ENCODE measurements at places on chromosomes 13 and 19. TPM values are rescaled to one million over a fixed set of nuclear protein-coding genes. Genes with fewer than 3 reads are reported as not detected.

DNA sequence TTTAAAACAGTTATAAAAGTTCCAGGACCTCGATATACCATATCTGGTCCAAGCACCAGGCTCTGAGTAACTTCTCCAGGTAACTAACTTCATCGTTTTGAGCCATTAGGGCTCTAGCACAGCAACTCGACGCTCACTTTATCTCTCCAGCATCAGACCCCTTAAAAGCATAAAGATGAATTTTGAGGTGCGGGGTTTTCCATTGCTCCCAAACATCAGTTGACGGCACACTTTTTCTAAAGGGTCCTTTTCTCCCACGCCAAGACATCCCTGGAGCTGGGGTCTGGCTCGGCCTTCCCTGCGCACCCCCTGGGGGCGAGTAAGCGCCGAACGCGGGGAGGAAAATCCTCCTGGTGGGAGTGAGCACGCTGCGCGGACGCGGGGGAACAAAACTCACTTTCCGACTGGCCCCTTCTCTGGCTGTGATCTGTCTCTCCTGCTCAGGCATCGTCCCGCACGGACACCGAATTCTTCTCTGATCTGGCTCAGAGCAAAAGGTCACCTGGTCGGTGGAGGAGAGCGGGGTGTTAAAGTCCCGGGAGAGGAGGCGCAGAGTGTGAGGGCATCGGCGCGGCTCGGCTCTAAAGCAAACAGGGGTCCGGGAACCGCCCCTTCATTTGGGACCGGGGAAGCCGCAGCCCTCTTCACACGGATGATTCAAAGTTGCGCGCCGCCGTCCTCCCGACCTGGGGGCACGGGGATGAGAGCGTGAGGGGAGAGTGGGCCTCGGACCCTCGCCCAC, at the start of gene ATP7B:
Gene ATP7B (minus strand): TSS at position 561 of the 742 bp plus-strand sequence. CDS start 113 bp downstream, at position 448.
- DNase-seq: no peak

DNA sequence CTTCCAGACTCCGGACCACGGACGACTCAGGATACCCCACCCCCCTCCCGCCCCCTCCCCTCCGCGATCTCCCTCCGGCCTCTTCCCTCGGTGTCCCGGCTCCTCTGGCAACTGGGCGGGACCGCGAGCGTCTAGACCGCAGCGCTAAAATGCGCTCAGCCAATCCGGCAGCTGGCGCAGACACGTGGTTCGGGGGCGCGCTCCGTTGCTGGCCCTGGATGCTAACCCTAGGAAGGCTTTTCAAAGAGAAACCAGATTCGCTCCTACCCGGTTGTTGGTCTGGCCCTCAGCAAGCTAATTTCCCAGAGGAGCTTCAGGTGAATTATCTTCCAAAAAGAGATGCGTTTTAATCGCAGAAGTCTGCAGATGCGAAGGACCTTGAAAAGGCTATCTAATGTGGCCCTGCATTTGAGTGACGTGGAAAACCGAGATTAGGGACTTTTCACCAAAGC, at the start of gene DZIP1:
Gene DZIP1 (minus strand): TSS at position 106 of the 452 bp plus-strand sequence. CDS start 2,677 bp downstream, outside the sequence.
- peak; percentile 92 for DNase-seq

DNA sequence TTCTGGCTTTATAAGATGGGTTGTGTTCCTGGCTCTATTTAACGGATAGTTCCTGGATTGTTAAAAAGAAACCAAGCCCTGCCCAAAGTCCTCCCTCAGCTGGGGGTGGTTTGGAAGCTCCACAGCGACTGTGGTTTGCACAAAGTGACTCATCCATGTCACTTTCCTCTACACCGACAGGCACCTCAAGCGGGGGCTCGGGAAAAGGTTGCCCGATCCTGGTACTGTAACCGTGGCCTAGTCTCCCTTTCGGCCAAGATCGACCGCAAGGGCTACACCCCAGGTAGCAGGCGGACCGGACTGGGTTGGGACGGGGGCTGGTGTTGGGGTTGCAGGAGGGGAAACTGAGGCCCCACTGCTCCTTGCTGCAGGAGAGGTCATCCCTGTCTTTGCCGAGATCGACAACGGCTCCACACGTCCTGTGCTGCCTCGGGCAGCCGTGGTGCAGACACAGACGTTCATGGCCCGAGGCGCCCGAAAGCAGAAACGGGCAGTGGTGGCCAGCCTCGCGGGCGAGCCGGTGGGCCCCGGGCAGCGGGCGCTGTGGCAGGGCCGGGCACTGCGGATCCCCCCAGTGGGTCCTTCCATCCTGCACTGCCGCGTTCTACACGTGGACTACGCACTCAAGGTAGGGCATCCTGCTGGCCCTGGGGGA, 1.6 kb downstream of the ARRDC2 start:
- DNase-seq: no peak

- DNase-seq: peak; percentile 89
These were observed 4.7 kb downstream of the CCDC8 start for GRCh38 chr19:46408664-46409039.

Gene CKM
- 0.20 TPM for polyA plus RNA-seq

Gene TEX30
- polyA plus RNA-seq: 19.2 TPM

- DNase-seq: no peak
These were observed 342.7 kb downstream of the TBC1D4 start for GRCh38 chr13:75139291-75139690.

Gene EHD2
- polyA plus RNA-seq: 105 TPM

Gene CYP4F12
- polyA plus RNA-seq: 11.0 TPM

Gene NLRP11
- not detected for polyA plus RNA-seq

Gene PINLYP
- 17.4 TPM for polyA plus RNA-seq

Gene SUGT1
- 51.2 TPM for polyA plus RNA-seq

- DNase-seq: no peak
These were observed 316.9 kb upstream of the TSHZ3 start for GRCh38 chr19:31666126-31666525.

Gene GZMM
- polyA plus RNA-seq: 0.45 TPM

GRCh38 chr13:72025836-72026235, 158.8 kb upstream of the DACH1 start:
- DNase-seq: no peak

- DNase-seq: peak; percentile 83
These were observed at the start of gene VAV1 for GRCh38 chr19:6772028-6772865. Gene VAV1 (plus strand): TSS chr19:6772708. CDS start chr19:6772808, 100 bp downstream.

GRCh38 chr13:49110913-49111170, 109.3 kb upstream of the MLNR start:
- no peak for DNase-seq

GRCh38 chr13:36405151-36405550, 27.1 kb upstream of the CCNA1 start:
- DNase-seq: no peak

GRCh38 chr13:114107686-114108081, 24.7 kb downstream of the RASA3 start:
- DNase-seq: peak; percentile 80

Gene UQCR11
- 75.1 TPM for polyA plus RNA-seq

DNA sequence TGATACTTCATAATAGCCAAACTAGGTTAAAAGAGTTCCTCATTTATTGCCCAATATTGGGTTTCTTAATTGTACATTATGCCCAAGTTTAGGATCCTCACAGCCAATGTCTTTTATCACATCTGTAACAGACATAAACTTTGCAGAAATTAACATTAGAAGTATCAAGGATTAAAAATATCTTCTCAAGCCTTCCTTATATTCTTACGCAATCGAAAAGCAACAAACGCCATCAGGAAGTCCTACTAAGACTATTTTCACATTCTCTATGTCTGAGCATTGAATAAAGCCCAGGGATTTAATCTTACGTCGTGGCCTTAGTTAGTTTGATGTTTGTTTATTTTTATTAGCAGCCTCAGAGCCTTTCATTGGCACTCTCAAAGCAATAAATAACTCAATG, 1660.4 kb upstream of the MIR17HG start:
- no peak for DNase-seq

DNA sequence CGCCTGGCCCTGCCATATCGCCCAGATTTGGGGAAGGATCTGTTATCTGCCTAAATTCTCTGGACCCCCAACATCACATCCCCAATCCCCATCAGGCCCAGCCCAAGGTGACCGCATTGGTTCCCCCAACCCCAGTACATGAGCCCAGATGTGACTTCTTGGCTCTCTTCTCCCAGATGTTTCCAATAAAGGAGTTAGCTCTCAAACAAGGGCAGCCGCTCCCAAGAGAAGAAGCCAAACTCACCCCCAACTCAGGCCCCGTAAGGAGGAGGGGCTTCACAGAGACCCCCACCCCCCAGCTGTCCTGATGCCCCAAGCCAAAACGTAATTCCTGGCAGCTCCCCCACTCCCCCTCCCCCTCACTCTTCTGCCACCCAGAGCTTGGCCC, 6.9 kb downstream of the FBN3 start:
- DNase-seq: no peak

DNA sequence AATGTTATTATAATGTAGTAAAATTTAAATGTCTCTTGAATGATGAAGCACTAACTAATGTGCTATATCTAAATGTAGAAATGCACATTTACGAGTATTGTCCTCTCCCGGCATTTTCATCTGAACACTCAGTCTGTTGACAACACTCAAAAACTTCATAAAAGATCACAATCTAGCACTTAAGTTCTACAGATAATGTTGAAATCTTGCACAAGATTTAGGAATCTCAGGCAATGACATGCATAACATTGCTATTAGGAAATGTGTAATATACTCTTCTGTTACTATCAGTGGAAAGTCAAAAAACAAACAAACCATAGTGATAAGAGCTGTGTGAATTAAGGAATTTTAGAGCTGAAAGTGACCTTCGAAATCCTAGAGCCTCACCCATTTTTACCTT, 37.5 kb upstream of the XPO4 start:
- DNase-seq: no peak

- no peak for DNase-seq
These were observed 9.9 kb downstream of the RANBP3 start for GRCh38 chr19:5967994-5968430.

Gene GIPR
- polyA plus RNA-seq: 8.5 TPM

- no peak for DNase-seq
These were observed 171.6 kb downstream of the ZIC5 start for GRCh38 chr13:99800011-99800410.

DNA sequence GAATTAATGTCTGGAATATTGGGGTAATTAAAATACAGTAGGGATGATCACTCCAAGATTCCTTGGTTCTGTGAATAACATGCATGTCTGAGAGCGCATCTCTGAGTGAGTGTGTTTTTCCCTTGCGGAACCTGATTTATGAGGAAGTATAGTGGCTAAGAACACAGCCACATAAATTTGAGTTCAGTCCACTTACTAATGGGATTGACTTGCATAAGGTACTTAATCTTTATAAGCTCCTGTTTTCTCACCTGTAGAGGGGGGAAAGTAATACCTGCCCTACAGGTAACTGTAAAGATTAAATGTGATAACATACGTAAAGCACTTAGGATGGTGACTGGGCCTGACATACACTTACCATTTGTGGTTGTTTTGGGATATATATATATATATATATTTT, 60.8 kb downstream of the KLF5 start:
- no peak for DNase-seq

DNA sequence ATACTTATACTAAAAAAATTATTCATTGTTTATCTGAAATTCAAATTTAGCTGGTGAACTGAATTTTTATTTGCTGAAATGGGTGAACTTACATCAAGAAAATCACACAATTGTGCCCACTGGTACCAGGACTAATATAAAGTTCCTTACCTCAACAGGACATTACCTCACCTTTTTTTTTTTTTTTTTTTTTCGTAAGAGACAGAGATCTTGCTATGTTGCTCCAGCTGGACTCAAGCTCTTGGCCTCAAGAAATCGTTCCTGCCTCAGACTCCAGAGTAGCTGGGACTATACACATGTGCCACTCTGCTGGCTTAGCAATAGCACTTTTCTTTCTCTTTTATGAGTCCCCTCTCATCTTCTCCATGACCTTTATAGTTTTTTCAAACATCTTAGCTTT, 22.5 kb upstream of the NDFIP2 start:
- no peak for DNase-seq

Gene MAG
- polyA plus RNA-seq: 9.7 TPM

Gene RFX1
- 9.6 TPM for polyA plus RNA-seq

Gene ZNF296
- polyA plus RNA-seq: 0.98 TPM

Gene CA11
- polyA plus RNA-seq: 5.0 TPM

DNA sequence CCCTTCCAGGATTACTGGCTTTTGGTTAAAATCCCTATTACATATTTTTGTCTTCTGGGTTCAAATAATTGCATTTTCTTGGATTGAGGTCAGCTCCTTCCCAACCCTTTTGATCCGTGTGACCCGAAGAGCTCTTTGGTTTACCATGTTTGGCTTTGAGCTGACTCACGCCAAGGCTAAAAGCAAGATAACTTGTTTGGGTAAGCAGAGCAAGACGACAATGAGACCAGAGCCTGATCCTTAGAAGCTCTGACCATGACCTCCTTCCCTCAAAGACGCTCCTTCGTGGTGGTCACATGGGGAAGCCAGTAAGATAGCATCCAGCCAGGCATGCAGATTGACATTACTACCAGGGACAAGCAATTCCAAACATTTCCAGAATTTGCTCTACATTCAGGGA, 153.8 kb downstream of the DCT start:
- no peak for DNase-seq

Gene CYP4F2
- polyA plus RNA-seq: not detected

- no peak for DNase-seq
These were observed 2.7 kb downstream of the ZNF709 start for GRCh38 chr19:12481781-12482508.

Gene B3GNT3
- polyA plus RNA-seq: not detected

Gene SERP2
- polyA plus RNA-seq: 8.9 TPM

DNA sequence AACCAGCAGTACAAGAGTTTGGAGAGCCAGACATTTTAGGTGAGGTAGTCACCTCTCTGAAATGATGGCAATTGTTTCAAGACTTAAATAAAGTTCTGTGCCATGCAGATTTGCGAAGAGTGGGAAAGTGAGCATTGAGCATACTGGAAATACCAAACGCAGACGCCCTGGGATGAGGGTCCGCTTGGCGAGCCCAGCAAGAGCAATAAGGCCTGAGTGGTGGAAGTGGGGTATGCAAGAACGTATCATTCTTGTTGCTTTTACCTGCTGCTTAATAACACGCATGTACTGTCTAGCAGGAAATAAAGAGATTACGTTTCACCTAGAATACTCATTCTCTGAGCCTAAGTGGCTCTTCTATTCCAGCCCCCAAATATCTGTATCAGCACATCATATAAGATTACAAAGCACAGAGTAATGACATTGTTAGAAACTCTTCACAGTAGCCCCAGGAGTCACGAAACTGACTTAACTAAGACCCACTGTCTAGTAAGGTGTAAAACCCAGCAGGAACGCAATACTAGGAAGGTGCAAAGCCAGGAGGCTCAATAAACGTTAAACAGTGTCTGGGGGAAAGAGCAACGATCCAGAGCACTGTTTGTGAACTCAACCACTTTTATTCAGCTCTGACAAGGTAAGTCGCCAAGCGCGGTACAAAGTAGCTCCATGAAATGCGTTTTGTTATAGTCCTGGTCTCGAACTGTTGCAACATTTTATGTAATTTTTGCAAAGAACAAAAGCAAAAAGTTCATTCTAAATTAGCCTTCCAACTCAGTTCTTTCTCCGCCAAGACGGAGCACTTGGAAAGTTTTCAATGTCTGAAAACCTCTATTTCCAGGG, 1.2 kb downstream of the RCBTB2 start:
- no peak for DNase-seq

Gene LGALS14
- polyA plus RNA-seq: not detected

Gene EML2
- polyA plus RNA-seq: 31.7 TPM

Gene GRIN2D
- 0.32 TPM for polyA plus RNA-seq
